ENCODE measurements at places on chromosomes 1 and 21.

GRCh38 chr1:93148001-93148400 lies 32.2 kb downstream of the TMED5 start:
- no peak for DNase-seq

DNA sequence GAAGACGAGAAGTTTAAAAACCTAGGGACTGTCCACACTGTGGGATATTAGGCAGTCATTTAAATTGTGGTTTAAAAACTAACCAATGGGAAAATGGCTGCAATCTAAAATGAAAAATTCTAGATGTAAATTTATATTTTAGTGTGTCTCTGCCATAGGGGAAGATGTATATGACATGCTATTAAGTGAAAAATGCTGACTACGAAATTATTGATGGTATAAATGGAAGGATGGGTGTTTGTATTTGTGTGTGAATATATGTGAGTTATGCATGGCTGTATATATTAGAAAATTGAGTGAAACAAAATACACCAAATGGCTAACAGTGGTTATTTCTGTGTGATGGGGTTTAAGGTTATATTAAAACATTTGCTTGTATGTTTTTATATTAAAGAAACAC lies 260.7 kb downstream of the AJAP1 start:
- DNase-seq = no peak

GRCh38 chr1:230300322-230301301 lies 125.5 kb downstream of the PGBD5 start:
- no peak for DNase-seq

- DNase-seq = no peak
Measured at GRCh38 chr1:237387144-237387505, 345.1 kb downstream of the RYR2 start.

All from cortex of kidney (tissue), 1 donor.